ENCODE measurements at places on chromosomes 16 and 17. TPM values are rescaled to one million over a fixed set of nuclear protein-coding genes. Genes with fewer than 3 reads are reported as not detected.

- ATAC-seq: no peak
Measured at GRCh38 chr17:863880-864279, 81.7 kb downstream of the MRM3 start.

- no peak for ATAC-seq
Measured at GRCh38 chr17:81193051-81193410, 27.0 kb upstream of the AATK start.

DNA sequence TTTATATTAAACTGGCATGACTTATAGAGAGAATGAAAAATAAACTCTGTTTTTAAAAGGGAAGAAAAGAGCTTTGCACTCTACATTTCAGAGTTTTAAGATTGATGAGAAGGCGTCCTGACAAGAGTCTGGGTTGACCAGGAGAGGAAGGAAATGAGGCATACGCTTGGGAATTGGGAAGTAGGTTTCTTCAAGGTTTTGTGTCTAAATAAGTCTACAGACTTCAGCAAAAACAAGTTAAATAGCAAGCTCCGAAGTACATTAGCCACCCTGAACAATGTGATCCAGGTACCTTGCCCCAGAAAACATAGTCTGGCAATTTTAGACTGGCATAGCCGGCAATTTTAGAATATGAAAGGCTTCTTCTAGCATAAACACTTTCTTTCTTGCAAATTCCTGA lies 28.5 kb upstream of the CCDC182 start:
- ATAC-seq: no peak

DNA sequence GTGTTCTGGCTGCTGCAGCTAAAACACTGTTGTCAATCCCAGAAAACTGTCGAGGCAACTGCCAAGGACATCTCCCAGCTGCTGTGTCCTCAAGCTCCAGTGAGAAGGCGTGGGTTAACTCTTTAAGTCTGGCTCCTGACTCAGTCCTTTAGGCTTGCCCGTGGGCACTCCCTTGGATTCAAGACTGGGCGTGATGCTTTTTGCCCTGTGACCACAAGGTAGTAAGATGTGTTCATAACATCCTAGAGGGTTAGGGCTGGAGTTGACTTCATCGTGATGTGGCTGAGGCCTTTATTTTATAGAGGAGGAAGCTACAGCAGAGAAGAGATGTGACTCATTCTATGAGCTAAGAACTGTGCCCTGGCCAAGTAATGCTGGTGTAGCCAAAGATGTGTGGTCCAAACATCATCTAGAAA lies 50.9 kb upstream of the TEKT3 start:
- peak; percentile 75 for ATAC-seq

SLC6A2 gene
- total RNA-seq: 0.62 TPM

FOXN1 gene
- not detected for total RNA-seq

GRCh38 chr17:45218895-45219661 lies 2.6 kb upstream of the FMNL1 start:
- peak; percentile 75 for ATAC-seq

C17orf100 gene
- 2.1 TPM for total RNA-seq

FBXL16 gene
- 0.39 TPM for total RNA-seq

DNA sequence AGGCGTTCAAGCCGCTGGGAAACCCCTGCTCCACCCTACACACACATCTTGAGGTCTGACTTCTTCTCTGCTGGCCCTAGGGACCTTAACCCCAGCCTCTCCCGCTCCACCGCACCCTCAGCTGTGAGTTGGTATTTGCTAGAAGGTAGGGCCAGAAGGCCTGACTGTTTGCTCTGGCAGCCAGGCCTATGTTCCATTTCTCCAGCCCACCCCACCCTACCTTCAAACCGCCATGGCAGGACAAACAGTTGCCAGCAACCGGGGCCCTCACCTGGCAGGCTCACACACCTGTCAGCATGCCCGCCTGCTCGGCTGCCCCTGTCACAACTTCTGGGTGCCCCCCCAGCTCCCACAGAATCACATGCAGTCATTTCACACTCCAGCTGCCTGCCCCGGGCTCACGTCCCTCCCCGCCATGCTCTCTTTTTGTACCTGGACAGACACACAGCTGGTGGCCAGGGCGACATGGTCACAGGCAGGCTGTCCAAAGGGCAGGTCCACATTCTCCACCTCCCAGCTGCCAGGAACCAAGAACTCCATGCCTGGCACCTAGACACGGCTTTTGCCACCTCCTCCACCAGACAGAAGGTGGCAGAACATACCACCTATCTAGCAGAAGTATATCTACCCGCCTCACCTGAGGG lies 2.6 kb upstream of the ATP2A3 start:
- ATAC-seq: no peak

GRCh38 chr17:80886641-80887573 lies 104.7 kb upstream of the CHMP6 start:
- ATAC-seq: no peak

ALDH3A1 gene
- total RNA-seq: 4.4 TPM

DNA sequence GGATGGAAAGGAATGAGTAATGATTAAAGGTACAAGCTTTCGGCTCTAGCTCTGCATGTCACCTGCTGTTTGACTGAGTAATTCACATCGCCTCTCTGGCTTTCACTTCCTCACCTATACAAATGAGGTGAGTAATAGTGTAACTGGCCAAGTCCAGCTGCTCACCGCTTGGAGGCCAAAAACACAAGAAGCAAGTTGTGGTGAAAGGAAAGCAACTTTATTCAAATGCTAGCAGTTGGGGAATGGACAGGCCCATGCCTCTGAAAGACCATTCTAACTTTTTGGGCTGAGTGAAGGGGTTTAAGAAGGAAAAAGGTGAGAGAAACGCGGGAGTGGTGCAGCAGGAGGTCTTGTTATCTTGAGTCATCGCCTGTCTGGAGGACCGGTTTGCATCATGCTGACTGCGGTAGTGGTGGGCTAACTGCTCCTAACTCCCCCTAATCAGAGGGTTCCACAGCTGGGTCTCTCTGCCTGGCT lies 45.7 kb upstream of the CSNK2A2 start:
- no peak for ATAC-seq

PRSS36 gene
- total RNA-seq: 2.5 TPM

DPEP1 gene
- 0.54 TPM for total RNA-seq

DNA sequence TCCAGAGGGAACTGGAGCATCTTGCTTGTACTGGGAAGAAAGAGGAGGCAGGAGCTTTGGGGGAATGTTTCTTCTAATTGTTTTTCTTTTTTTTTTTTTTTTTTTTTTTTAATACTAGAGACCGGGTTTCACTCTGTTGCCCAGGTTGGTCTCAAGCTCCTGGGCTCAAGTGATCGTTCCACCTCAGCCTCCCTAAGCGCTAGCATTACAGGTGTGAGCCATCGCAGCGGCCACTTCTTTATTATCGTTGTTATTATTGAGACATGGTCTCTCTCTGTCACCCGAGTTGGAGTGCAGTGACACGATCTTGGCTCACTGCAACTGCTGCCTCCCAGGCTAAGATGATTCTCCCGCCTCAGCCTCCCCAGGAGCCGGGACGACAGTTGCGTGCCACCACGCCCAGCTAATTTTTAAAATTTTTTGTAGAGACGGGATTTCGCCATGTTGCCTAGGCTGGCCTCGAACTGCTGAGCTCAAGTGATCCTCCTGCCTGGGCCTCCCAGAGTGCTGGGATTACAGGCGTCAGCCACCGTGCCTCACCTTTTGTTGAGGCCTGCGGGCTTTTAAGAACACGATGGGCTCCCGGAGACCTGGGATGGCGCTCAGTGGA lies 137.3 kb upstream of the GSE1 start:
- no peak for ATAC-seq

DNA sequence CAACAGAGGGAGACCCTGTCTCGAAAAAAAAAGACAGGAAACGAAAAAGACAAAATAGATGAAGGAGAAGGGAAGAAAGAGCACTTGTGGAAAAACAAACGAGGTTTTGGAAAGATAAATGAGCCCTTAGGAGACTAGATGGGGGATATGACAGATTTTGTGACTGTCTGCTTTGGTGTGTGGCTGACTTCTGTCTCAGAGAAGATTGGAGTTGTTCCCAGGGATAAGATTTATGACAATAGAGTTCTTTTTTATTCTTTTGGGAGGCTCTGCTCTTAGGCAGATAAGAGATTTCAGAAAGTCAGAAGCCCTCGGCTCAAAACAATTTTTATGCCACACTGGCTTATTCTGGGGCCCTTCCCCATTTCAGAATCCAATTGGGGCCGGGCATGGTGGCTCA lies 73.9 kb upstream of the ATF7IP2 start:
- ATAC-seq: no peak

SLFN14 gene
- total RNA-seq: not detected

Data from gastroesophageal sphincter (tissue), 4 donors.